GM12878 (cell line): ENCODE measurements at places on chromosomes 12 and 14. TPM values are rescaled to one million over a fixed set of nuclear protein-coding genes. Genes with fewer than 3 reads are reported as not detected.

GRCh38 chr14:35221462-35221861, 70.7 kb upstream of the PSMA6 start:
- no peak overlapping the region for H3K27ac ChIP-seq
- no peaks in the 10 kb centered on the region for H3K4me1 ChIP-seq
- peaks cover 2% of the 10 kb centered on the region; the same call in 1 of the 2 replicates for H3K36me3 ChIP-seq
- no peaks in the 10 kb centered on the region for H3K27me3 ChIP-seq
- DNase-seq: no peak

- H3K4me1 ChIP-seq: peaks cover 17% of the 10 kb centered on the region
- no peaks in the 10 kb centered on the region for H3K27me3 ChIP-seq
- H3K4me3 ChIP-seq: no peak overlapping the region
- no peaks in the 10 kb centered on the region for H3K36me3 ChIP-seq
- peak; percentile 69 for DNase-seq
These were observed 57.4 kb downstream of the DAAM1 start for GRCh38 chr14:59245809-59246295.

GRCh38 chr12:5438671-5439200, 6.8 kb downstream of the NTF3 start:
- H3K36me3 ChIP-seq: no peaks in the 10 kb centered on the region
- no peak overlapping the region for H3K27ac ChIP-seq
- no peak overlapping the region for H3K4me3 ChIP-seq
- no peak for DNase-seq
- peaks cover 4% of the 10 kb centered on the region for H3K27me3 ChIP-seq

Gene SVOP
- not detected in 2 replicates for total RNA-seq

DNA sequence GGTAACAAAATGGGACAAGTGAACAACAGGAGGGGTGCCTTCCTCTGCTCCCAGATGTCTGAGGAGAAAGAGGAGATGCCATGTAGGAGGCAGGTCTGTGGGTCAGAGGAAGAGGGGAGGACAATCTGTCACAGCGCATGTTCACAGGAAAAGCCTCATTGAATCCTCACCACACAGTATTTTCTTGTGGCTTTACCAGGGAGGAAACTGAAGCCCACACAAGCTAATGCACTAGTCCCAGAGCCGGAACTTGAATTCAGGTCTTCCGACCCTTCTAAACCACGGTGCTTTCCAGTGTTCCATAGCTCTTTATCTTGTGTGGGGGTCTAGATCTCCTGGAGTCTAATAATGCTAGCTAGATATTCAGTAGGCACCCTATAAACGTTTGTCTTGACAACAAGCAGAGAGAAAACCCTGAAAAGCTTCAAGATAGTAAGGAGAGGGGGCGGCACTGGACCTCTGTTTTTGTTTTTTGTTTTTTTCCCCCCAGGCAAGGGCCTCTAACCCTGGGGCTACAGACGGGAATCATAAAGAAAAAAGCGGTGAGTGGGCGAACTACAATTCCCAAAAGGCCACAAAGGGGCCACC, 371 bp upstream of the SHMT2 start:
- peaks cover 23% of the 10 kb centered on the region for H3K36me3 ChIP-seq
- no peak for DNase-seq
- peaks cover 4% of the 10 kb centered on the region; the same call in 1 of the 2 replicates for H3K27me3 ChIP-seq
- peak overlapping the region; percentile 79 for H3K4me3 ChIP-seq
- H3K27ac ChIP-seq: peak overlapping the region; percentile 45
- peaks cover 31% of the 10 kb centered on the region for H3K4me1 ChIP-seq

Gene NFATC4
- 13.5 and 19.2 TPM in 2 replicates for total RNA-seq

GRCh38 chr12:50182461-50182860, 15.3 kb upstream of the CERS5 start:
- H3K4me3 ChIP-seq: no peak overlapping the region
- DNase-seq: no peak
- peaks cover 15% of the 10 kb centered on the region for H3K36me3 ChIP-seq

- 0 out of 2 replicates have a peak overlapping the region, but pooled peaks have one; percentile 9 for H3K4me3 ChIP-seq
- H3K27me3 ChIP-seq: no peaks in the 10 kb centered on the region
- H3K36me3 ChIP-seq: no peaks in the 10 kb centered on the region
- H3K4me1 ChIP-seq: peaks cover 45% of the 10 kb centered on the region
- no peak for DNase-seq
- H3K27ac ChIP-seq: no peak overlapping the region
These were observed 17.8 kb downstream of the ELK3 start for GRCh38 chr12:96211988-96212387.

DNA sequence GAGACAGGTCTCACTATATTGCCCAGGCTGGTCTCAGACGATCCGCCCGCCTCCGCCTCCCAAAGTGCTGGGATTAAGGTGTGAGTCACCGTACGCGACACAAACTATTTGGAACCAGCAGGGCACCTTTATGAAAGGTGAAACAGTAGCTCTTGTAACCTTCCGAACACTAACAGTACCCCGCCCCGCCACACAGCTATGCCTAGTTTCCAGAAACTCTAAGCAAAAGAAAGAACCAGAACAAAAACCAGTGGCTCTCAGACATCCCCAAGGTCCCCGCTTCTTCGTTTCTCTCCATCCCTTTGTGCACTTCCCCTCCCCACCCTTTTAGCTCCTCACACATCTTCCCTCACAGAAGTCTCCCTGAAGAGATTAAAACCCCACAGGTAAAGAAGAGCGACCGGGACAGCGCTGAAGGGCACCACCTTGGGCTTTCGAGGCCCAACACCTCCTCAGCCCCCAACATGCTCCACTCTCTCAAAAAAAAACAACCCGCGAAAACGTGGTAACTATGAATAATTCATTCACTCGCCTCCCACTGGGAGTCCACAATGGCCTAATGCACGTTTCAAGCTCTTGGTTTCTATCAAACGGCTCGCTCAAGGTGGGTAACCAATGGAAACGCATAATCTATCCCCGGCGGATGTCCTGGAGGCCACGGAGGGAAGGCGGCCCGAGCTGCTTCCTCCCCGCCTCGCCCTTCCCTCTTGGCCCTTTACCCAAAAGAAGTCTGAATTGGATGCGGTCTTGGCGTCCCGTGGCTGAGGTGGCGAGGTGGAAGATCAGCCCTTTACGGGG, 877 bp downstream of the BAG5 start:
- H3K4me3 ChIP-seq: peak overlapping the region; percentile 97
- DNase-seq: no peak
- peak overlapping the region; percentile 94 for H3K27ac ChIP-seq

Gene PTPN11
- total RNA-seq: 84.9 and 85.2 TPM in 2 replicates

- no peak overlapping the region for H3K27ac ChIP-seq
- no peaks in the 10 kb centered on the region for H3K4me1 ChIP-seq
- no peak for DNase-seq
These were observed 5.1 kb upstream of the MIS18BP1 start for GRCh38 chr14:45258073-45258472.

- H3K36me3 ChIP-seq: no peaks in the 10 kb centered on the region
- H3K27me3 ChIP-seq: no peaks in the 10 kb centered on the region
- peaks cover 4% of the 10 kb centered on the region; the same call in 1 of the 2 replicates for H3K4me1 ChIP-seq
- H3K27ac ChIP-seq: no peak overlapping the region
- peak; percentile 59 for DNase-seq
- H3K4me3 ChIP-seq: no peak overlapping the region
These were observed 289.2 kb downstream of the ADGRD1 start for GRCh38 chr12:131242741-131243496.

DNA sequence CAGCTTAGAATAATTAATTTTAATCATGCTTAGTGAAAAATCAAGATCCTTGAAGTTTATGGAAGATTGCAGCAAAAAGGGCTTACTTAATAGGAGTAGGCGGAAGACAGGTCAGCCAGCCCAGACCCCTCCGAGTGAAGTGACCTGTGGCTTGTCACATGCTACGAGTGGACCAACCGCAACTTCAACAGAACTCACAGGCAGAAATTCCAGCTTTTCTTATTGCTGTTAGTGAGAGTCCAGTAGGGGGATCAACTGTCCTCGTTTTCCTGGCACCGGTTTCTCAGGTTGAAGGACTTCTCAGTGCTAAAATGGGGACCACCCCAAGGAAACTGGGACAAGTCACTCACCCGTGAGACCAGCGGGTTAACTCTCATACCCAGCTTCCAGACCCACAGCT, 72.9 kb downstream of the ACACB start:
- no peaks in the 10 kb centered on the region for H3K4me1 ChIP-seq
- H3K4me3 ChIP-seq: no peak overlapping the region
- no peak for DNase-seq
- no peak overlapping the region for H3K27ac ChIP-seq
- H3K27me3 ChIP-seq: no peaks in the 10 kb centered on the region

- no peak overlapping the region for H3K4me3 ChIP-seq
- H3K27me3 ChIP-seq: no peaks in the 10 kb centered on the region
- no peak for DNase-seq
- peaks cover 37% of the 10 kb centered on the region for H3K4me1 ChIP-seq
- H3K36me3 ChIP-seq: no peaks in the 10 kb centered on the region
- peak overlapping the region; percentile 40; the same call in 1 of the 2 replicates for H3K27ac ChIP-seq
These were observed 83.9 kb upstream of the ATF7IP start for GRCh38 chr12:14281539-14281938.

DNA sequence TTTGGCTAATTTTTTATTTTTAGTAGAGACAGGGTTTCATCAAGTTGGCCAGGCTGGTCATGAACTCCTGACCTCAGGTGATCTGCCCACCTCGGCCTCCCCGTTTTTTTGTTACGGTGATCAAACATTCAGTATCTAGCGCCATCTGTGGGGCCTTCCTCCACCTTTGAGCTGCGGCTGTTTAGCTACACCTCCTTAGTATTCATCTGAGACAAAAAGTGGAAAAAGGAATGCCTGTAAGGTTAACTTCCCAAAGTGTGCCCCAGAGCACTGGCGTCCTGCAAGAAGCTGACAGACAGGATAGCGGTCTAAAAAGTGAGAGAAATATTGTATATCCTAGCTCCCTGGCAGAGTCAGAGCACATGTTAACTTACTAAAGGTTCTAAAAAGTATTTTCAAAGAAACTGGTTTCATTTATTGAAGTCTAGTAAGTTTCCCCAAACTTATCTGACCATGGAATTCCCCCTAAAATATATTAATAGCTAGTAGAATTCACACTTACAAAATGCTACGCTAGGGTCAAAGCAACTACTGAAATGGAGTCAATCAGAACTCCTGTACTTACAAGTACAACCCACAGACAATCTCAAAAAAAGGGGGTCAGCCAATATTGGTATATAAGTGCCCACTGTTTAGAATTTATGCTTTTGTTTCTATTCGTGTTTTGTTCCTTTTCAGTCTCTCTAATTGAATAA, 59.1 kb downstream of the DUSP16 start:
- H3K4me3 ChIP-seq: 0 out of 2 replicates have a peak overlapping the region, but pooled peaks have one; percentile 7
- peaks cover 36% of the 10 kb centered on the region for H3K4me1 ChIP-seq
- peak overlapping the region; percentile 78 for H3K27ac ChIP-seq
- peaks cover 13% of the 10 kb centered on the region; the same call in 1 of the 2 replicates for H3K36me3 ChIP-seq

DNA sequence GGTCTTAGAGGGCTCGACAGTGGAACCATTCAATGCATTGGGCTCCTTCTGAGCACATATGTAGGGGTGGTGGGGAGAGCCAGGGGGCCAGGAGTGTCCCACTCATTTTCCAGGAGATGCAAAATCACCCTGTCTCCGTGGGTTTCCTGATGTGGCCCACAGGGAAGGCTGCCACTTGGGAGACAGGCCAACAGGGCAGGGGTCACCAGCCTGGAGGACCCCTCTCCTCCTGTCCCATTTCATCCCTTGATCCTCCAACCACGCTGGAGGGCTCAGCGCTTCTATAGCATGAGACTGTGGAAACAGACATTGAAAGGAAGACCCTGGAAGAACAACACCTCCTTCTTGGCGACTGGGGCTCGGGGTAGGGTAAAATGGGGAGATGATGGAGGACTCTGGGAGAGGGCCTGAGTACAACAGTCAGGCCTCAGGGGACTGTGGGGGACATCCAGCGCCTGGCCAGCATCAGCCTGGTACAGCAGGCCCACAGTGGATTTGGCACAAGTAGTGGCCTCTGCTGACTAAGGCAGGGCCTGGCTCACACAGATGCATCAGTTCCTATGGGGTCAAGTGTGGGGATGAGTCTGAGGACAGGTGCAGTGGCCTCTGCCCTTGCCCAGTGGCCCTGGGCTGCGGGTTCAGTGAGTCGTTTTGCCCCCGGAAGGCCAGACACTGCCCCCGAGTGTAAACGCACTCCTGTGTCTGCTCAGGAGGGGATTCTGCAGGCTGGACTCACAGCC, 68.0 kb downstream of the PRIMA1 start:
- H3K27ac ChIP-seq: no peak overlapping the region
- no peak for DNase-seq
- no peaks in the 10 kb centered on the region for H3K27me3 ChIP-seq
- H3K36me3 ChIP-seq: no peaks in the 10 kb centered on the region

Gene GARIN6
- not detected in 2 replicates for total RNA-seq

DNA sequence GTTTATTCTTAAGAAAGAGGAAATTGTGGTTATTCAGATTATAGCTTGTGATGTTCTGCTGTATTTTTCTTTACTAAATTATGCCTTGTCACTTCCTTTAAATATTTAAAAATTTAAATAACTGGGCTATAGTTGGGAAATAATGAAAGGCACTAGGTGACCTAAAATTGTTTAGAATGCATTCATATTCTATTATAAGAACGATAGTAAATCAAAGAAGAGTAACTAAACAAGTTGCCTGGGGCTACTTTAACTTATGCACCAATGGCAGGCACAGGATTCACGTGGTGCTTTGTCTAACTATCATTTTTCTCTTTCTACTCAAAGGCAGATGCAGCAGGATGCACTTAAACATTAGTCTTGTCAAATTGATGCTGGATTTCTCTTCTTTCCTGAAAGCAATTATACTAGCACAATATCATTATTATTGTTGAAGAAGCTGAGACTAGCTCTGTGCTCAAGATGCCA, 190.7 kb upstream of the PPFIA2 start:
- no peak overlapping the region for H3K4me3 ChIP-seq
- no peaks in the 10 kb centered on the region for H3K4me1 ChIP-seq
- H3K27ac ChIP-seq: no peak overlapping the region
- no peak for DNase-seq
- H3K36me3 ChIP-seq: no peaks in the 10 kb centered on the region
- H3K27me3 ChIP-seq: no peaks in the 10 kb centered on the region

GRCh38 chr14:22382955-22383354, 206.1 kb downstream of the DAD1 start:
- no peak for DNase-seq
- H3K27ac ChIP-seq: peak overlapping the region; percentile 70
- H3K4me1 ChIP-seq: peaks cover 53% of the 10 kb centered on the region
- H3K27me3 ChIP-seq: no peaks in the 10 kb centered on the region

DNA sequence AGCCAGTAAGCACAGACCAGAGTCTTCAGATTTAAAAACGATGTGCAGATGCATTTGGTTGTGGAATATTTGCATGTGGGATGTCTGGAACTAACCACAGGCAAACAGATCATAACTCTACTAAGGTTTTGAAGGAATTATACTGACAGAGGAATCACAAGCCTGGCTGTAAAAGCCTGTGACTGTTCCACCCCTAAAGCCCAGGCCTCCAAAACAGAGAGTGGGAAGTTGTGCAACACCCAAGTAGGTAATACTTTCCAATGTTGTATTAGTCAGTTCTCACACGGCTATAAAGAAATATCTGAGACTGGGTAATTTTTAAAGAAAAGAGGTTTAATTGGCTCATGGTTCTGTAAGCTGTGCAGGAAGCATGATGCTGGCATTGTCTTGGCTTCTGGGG, 68.1 kb upstream of the DCD start:
- H3K4me1 ChIP-seq: no peaks in the 10 kb centered on the region
- no peak for DNase-seq
- H3K4me3 ChIP-seq: no peak overlapping the region
- H3K27me3 ChIP-seq: peaks cover 1% of the 10 kb centered on the region; the same call in 1 of the 2 replicates
- no peaks in the 10 kb centered on the region for H3K36me3 ChIP-seq
